ENCODE measurements at places on chromosomes 5 and 9.

- no peak for DNase-seq
These were observed 307.7 kb upstream of the TLE4 start for GRCh38 chr9:79264041-79264440.

GRCh38 chr5:53076014-53076583 lies 33.5 kb downstream of the MOCS2 start:
- DNase-seq: no peak

DNA sequence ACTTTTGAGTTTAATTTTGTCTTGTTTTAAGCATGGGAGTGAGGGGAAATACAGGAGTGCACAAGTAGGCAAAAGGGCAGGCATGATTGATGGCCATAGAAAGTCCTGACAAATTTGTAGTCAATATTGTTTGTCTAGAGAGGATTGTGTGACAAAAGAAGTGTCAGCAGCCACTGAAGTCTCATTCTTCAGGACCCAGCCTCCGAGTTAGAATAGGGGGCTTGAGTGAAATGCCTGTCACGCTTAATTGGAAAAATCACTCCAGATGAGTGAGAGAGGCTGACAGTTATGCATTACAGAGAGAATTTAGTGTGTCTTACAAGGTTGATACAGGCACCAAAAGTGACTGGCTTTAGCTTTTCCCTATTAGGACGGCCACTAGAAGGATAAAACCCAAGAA lies 81.9 kb upstream of the RPS23 start:
- no peak for DNase-seq

- DNase-seq: no peak
These were observed 154.3 kb downstream of the PALM2AKAP2 start for GRCh38 chr9:109934136-109934856.

- no peak for DNase-seq
These were observed 161.3 kb downstream of the RMI1 start for GRCh38 chr9:84141741-84142370.

DNA sequence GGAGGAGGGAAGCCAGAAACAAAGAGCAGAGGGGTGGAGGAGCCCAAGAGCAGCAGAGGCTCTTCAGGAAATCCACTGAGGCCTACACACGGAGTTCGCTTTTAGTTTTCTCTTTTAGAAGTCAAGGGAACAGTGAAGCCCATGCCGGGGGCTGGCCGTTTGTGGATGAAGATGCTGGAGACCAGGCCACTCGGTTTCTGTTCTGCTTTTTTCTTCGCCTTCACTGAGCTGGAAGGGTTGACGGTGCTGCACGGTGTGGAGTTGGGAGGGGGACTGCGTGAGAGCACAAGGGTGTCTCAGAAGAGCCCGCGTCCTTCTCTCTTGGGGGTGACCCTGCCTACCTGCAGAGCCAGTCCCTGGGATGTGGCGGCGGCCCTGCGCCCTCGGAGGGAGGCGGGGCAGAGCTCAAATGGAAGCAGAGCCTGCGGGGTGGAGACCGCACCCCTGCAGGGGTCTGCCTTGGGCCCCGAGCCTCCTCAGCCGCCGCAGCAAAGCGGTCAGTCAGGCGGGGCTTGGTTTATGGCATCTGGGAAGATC lies 68.5 kb upstream of the CACNA1B start:
- no peak for DNase-seq

- DNase-seq: no peak
These were observed 525 bp upstream of the AK3 start for GRCh38 chr9:4741365-4742089.

- no peak for DNase-seq
These were observed 23.8 kb upstream of the COL5A1 start for GRCh38 chr9:134617836-134618162.

DNA sequence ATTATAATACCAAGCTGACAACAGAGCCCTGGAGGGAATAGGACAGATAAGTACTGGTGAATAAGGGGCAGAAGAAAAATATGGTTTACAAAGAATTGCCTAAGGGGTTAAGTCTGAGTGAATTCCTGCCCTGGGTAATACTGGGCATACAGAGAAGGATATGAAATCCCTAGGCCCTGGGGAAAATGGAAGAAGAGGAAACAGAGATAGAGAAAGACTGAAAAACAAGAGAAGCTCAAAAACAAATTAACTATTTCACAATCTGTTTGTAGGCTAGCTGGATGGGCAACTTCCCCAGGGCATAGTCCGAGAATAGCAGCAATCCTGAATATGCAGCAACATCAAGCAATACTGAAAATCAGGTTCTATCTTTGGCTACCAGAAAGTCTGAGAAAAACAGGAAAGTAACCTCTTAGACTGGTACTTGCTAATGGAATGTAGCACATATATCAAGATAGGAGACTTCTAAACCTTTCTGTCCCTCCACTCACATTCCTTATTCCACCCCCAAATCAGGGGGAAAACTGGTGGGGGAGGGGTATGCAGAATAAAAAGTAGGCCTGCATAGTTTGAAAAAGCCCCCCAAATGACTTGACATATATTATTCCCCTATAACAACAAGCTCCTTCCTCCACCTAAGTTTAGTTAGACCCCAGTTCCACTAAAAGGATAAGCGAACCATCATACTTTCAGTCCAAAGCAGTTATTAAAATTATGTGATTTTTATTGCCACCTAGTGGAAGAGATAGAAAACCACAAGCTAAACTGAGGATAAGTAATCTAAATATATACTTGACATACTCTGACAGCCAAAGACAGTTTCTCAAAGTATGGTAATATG lies 20.6 kb downstream of the SLC38A9 start:
- peak; percentile 22 for DNase-seq

DNA sequence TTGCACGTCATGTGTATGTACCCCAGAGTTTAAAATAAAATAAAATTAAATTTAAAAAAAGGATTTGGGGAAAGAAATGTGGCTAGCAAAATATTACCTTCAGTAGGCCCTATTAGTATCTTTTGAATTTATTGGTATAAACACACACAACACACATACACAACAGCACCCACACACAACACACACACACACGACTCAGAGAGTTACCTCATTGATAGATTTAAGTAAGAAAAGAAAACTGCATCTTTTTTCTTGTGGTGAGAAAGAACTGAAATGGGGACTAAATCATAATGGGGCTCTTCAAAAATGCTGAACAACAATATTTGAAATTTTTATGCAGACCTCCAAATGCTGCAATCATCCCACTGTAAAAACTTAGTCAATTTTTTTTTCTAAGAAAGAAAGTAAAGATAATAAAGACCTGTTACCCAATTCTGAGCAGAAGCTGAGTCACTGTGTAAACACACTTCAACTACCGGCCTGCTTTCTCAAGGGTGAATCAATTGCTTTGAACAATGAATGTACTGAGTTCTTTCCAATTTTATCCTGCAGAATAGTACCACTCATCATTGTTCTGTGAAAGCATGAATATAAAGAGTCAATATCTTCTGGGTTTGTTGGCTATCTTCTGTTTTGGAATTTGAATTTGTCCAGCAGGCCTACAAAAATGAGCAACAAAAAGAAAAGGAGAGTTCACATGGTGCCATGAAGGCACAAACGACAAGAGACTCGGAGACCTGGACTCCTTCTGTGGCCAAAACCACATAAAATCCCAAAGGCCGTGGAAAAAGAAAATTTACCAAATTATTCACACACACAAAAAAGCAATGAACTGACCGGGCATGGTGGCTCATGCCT lies 57.9 kb upstream of the CCNG1 start:
- no peak for DNase-seq

DNA sequence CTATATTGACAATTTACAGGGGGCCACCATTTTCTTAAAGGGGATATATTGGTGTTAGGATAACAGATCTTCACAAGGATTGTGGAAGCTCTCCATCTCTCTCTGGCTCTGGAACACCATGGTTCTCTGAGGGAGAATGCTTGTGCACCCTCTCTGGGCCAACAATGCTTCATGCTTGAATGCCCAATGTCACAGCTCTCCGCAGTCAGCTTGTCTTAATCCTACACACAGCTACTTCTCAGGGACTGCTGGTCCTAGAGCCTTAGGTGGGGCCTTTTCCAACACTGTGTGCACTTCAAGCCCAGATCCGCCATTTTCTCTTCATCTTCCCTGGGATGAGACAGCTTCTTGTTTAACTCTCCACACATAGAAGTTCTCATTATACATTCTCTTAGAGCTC lies 6.9 kb upstream of the PDLIM4 start:
- DNase-seq: no peak

DNA sequence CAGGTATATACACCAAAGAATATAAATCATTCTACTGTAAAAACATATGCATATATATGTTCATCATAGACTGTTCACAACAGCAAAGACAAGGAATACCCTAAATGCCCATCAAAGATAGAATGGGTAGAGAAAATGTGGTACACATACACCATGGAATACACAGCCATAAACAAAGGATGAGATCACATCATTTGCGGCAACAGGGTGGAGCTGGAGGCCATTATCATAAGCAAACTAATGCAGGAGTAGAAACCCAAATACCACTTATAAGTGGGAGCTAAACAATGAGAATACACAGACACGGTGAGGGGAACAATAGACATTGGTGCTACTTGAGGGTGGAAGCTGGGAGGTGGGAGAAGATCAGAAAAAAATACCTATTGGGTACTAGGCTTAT lies 117.6 kb downstream of the COX7C start:
- DNase-seq: no peak

DNA sequence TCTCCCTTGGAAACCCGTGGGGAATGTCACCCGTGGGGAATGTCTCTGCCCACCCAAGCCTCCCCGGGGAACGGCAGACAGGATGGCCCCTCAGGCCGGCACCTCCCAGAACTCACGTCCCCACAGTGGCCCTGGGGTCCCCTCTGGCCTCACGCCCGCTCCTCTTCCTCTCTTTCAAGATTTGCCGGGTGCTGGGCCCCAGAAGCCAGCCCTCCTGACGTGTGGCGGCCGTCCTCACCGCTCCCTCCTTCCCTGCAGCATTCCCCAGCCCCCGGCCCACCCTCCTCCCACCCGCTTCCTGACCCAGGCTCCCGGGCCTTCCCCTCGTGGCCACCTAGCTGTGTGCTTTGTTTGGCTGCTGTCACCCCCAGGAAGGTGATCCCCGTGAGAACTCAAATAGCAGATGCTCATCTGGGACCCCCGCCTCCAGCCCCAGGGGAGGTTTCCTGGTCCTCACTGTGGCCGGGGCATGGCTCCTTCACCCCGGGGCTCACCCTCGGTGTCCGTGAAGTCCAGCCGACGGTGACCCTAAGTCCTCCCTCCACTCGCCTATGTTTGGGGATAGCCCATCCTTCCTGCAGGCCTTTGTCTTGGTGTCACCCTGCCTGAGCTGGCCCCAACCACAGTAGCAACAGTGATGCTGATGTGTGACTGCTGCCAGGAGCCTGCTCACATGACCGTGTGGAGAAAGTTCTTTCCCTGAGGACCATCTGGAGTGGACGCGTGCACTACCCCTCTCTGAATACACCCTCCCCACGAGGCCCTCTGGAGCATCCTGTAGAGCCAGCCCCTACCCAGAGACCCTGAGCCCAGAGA lies 163.3 kb upstream of the IER5L start:
- no peak for DNase-seq

DNA sequence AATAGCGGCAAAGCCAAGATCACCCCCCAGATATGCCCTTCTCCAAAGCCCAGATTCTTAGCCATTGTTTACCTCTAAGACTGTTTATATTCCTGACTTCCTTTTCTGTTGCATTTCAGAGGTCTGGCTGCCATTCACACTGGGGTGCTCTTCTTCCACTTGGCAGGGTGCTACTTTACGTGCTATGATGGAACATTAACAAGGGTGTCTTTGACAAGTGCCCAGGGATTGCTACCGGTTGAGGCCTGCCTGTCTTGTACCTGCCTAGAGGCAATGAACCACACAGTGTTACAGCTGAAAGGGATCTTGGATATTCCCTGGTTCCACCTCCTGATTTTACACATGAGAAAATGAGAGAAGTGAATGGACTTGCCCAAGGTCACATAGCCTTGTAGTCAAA lies 352.1 kb upstream of the KIF2A start:
- DNase-seq: no peak

DNA sequence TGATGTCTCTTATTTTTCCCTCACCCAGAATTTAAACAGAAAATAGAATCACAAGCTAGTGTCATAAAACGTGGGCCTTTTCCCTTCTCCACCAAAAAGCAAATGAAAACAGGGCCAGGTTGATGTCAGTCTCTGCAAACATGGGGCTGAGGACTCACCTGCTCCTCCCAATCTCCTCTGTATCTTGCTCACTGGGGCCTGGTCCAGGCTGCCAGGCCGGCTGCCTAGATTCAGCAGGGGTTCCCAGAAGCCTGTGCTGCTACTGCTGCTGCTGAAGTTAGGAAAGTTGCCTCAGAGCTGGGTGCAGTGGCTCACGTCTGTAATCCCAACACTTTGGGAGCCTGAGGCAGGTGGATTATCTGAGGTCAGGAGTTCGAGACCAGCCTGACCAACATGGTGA lies 84.3 kb downstream of the PCDH1 start:
- DNase-seq: no peak

GRCh38 chr9:20906326-20906725 lies 125.1 kb downstream of the HACD4 start:
- DNase-seq: no peak

DNA sequence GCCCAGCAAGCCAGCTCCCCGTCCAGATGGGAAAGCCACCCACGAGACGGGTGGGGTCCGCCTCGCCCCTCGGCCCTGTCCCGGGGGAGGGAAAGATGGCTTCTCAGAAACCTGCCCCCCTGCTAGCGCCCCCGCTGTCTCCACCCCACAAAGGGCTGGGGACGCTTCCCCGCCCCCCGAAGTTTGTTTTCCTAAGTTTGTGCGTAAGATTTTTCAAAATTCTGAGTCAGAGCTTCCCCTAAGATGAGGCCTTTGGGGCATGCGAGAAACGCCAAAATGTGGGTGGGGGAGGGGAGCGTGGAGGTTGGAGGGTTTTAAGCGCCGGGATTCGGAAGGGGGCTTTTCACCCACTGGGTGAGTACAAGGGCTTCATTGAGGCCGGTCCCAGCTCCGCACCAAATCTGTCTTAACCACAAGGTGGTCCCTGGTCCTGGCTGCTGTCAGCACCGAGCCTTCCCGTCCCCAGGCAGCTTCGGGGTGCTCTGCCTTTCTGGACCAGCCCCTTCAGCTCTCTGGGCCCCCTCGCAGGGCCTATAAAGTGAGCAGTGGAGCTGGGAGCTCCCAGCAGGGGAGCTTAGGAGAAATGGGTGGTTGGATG lies 32.3 kb downstream of the PRRX2 start:
- DNase-seq: no peak

GRCh38 chr5:17157294-17157693 lies 60.1 kb upstream of the BASP1 start:
- DNase-seq: no peak

GRCh38 chr9:132069046-132069898 lies 10.4 kb downstream of the MED27 start:
- no peak for DNase-seq

- DNase-seq: no peak
These were observed 26.4 kb upstream of the NSMF start for GRCh38 chr9:137485343-137486140.

GRCh38 chr9:107288701-107289100 lies 5.6 kb downstream of the RAD23B start:
- no peak for DNase-seq

DNA sequence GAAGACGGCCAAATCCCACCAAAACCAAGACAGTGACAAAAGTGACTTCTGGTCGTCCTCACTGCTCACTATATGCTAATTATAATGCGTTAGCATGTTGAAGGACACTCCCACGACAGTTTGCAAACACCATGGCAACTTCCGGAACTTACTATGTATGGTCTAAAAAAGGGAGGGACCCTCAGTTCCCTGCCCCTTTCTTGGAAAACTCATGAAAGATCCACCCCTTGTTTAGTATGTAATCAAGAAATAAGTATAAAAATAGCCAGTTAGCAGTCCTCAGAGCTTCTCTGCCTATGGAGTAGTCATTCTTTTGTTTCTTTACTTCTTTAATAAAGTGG lies 9.5 kb downstream of the FCN2 start:
- DNase-seq: no peak

Measured in GM19239 (cell line).